ENCODE measurements at places on chromosomes 2 and 18. TPM values are rescaled to one million over a fixed set of nuclear protein-coding genes. Genes with fewer than 3 reads are reported as not detected.

- peak; percentile 72 for DNase-seq
Measured at GRCh38 chr18:11046140-11046539, 103.2 kb downstream of the PIEZO2 start.

The ACMSD gene
- 0.84 TPM for polyA plus RNA-seq

GRCh38 chr2:173400760-173401159 is 46.1 kb downstream of the CDCA7 start:
- no peak for DNase-seq

- DNase-seq, result no peak
Measured at GRCh38 chr18:6807515-6808257, 78.2 kb downstream of the ARHGAP28 start.

The GKN2 gene
- polyA plus RNA-seq, result not detected

DNA sequence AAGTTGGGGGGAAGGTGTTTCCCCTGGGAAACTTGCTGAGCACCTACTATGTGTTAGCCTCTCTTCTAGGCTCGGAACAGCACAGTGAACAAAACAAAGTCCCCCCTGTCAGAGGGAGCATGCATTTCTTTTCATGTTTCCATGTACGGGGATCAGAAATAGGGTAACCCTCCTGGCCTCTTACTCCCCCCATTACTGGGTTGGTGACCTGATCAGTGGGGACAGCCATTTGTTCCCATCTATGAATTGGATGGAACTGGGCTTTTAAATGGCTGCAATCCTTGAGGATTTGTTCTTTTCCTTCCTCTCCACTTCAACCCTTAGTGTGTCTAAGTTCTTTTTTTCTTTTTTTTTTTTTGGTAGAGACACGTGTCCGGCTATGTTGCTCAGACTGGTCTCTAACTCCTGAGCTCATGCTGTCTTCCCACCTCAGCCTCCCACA is 13.7 kb downstream of the NCL start:
- DNase-seq, result no peak

- DNase-seq, result no peak
Measured at GRCh38 chr2:51526766-51527165, 494.8 kb upstream of the NRXN1 start.

The IL37 gene
- not detected for polyA plus RNA-seq

- no peak for DNase-seq
Measured at GRCh38 chr2:102114290-102114721, 28.2 kb upstream of the IL1R1 start.

DNA sequence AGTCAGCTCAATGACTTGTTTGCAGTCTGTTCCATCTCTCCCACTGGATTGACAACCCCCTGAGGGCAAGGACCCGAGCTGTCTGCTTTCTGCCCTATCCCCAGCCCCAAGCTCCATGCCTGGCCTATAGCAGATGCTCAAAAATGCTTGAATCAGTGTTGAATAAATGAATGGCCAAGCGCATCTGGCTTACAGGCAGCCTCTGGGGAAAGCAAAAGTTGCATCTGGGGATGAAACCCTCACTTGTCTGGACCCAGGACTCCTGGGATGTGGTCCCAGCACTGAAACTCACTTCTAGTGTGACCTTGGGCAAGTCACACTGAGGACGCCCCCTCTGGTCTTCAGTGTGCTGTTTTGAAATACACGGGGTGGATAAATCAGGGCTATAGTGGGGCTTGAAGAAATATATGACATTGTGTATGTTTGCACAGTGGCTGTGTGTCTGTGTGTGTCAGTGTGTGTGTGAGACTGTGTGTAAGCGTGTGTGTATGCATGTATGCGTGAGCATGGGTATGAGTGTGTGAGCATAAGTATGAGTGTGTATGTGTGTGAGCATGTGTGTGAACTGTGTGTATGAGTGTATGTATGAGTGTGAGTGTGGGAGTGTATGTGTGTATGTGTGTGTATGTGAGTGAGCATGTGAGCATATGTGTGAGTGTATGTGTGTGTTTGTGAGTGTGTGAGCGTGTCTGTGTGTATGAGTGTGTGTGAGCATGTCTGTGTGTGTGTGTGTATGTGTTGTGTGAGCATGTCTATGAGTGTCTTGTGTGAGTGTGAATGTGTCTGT is 27.8 kb upstream of the TNS1 start:
- no peak for DNase-seq

DNA sequence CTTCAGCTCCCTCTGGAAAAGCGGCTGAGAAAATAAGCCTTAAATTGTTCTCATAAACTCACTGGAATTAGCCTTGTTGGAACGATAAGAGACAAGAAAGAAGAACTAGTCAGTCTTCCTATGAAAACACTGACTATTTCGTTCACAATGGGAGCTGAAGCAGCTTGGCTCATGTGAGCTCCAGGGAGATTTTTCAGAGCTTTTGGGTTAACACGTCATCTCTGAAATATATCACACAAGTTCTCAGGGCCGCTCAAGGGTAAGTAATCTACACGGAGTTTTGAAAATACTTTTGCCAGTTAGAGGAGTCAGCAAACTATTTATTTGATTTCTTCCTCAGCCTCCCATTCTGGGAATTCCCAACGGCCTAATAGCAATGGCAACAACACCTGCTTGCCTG is 316.2 kb upstream of the MGAT5 start:
- DNase-seq, result peak; percentile 2

The RRM2 gene
- polyA plus RNA-seq, result 50.3 TPM

The RFX8 gene
- 2.5 TPM for polyA plus RNA-seq

DNA sequence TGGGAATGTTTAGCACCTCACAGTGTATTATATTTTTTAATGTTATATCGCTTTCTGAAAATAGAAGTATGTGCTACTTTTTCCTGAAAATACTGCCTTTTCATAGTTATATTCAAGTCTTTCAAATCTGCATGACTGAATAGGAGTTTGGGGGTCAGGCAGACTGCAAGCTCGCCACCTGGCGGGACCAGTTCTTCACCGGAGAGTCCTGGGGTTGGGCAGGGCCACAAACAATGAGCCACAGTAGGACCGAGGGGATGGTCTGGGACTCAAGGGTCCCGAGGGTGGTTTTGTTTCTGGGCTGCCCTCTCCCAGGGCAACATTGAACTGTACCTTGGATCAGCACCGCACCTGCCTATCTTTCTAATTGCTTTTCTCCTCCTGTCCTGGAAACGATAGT is 70.6 kb downstream of the VWA3B start:
- no peak for DNase-seq

- DNase-seq, result no peak
Measured at GRCh38 chr2:205700331-205701132, 18.2 kb downstream of the NRP2 start.

DNA sequence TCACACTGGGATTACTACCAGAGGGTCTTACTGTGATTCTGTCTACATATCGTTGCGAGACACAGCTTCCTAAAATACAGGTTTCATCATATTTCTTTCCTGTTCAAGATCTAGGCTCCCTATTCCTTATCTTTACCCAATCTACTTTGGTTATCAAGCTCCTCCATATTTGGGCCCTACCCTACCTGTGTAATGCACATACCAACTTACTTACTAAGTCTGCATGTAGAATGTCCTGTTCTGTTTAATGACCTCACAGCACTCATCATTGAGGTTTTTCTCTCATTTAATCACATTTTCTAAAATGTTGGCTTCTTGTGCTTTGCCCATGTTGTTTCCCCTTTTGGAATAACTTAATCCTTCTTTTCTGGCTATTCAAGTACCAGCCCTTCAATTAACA is 551.1 kb downstream of the ZEB2 start:
- no peak for DNase-seq

The KLHL30 gene
- 21.4 TPM for polyA plus RNA-seq

The RUFY4 gene
- 0.12 TPM for polyA plus RNA-seq

The IL36RN gene
- 2.4 TPM for polyA plus RNA-seq

- no peak for DNase-seq
Measured at GRCh38 chr2:168673265-168674189, 128.9 kb upstream of the NOSTRIN start.

DNA sequence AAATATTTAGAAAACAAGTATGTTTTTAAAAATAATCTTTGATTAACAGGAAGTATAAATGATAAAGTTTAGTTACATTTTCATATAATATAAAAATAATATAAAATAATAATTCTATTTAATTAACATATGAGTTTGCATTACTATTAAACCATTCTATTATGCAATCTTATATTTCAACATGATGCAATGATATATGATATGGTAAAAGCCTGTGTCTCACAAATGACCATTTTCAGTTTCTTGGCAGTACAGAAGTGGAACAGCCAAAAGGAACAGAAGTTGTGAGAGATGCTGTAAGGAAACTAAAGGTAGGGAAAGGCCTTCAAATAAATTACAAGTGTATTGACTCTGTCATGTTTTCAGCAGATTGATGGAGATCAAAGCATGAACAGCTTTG is 230.8 kb downstream of the GULP1 start:
- no peak for DNase-seq

DNA sequence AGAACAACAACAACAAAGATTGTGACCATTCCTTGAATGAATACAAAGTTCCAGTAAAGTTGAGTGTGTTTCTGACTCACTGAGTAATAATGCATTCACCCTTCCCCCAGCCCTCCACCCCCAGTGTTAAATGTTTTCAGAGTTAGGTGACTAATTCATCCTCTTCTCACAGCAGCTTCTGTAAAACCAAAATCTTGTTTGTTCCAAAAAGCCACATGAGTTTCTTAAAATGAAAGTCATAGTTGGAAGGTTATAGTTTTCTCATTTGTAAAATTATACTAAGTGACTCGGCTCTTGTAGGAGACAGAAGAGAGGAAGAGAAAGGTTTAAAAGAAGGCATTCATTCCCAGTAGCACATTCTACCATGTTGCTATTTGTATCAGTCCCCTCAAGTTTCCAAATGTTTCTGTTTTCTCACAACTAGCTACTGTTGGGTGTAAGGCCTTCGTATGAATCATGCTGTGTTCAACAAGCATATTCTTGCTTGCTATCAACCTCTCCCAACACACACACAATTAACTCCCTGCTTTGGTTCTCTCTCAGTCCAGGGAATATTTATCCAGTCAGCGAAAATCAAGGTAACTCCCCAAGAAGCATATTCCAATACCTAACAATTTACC is 75.3 kb downstream of the MBD2 start:
- no peak for DNase-seq
